Activated CD4-positive, alpha-beta T cell treated with anti-CD3 and anti-CD28 coated beads, Interleukin-2, amount 10 ng/mL, durations not matched to agents 24 days and 14 days (primary cell): ENCODE measurements at places on chromosomes 2 and 18. TPM values are rescaled to one million over a fixed set of nuclear protein-coding genes. Genes with fewer than 3 reads are reported as not detected.

DNA sequence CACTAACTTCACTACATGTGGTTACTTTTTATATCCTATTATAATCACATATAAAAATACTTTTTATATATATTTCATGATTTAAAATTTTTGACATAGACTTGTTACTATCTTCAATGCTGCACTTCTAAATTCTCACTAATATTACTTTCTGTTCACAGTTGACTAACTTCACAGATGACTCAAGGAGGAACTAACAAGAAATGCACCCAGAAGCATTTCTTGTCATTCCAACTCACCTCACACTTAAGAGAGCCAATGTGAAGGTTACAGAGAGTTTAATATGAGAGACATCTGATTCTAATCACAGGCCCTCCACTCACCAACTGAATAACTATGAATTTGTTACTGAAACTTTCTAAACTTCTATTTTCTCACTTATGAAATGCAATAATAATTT lies 399.8 kb upstream of the SLC8A1 start:
- no peaks in the 10 kb centered on the region for H3K36me3 ChIP-seq
- no peaks in the 10 kb centered on the region for H3K4me1 ChIP-seq
- H3K27me3 ChIP-seq, result no peaks in the 10 kb centered on the region
- DNase-seq, result no peak
- H3K27ac ChIP-seq, result no peak overlapping the region

- H3K27me3 ChIP-seq, result no peaks in the 10 kb centered on the region
- no peak overlapping the region for H3K4me3 ChIP-seq
- H3K27ac ChIP-seq, result peak overlapping the region; percentile 32
- H3K36me3 ChIP-seq, result peaks cover 19% of the 10 kb centered on the region
These were observed 12.6 kb upstream of the REL start for GRCh38 chr2:60868589-60869273.

GRCh38 chr2:236793023-236794011 lies 223.7 kb downstream of the ACKR3 start:
- H3K4me1 ChIP-seq, result no peaks in the 10 kb centered on the region
- peaks cover 4% of the 10 kb centered on the region for H3K27me3 ChIP-seq
- no peaks in the 10 kb centered on the region for H3K36me3 ChIP-seq

DNA sequence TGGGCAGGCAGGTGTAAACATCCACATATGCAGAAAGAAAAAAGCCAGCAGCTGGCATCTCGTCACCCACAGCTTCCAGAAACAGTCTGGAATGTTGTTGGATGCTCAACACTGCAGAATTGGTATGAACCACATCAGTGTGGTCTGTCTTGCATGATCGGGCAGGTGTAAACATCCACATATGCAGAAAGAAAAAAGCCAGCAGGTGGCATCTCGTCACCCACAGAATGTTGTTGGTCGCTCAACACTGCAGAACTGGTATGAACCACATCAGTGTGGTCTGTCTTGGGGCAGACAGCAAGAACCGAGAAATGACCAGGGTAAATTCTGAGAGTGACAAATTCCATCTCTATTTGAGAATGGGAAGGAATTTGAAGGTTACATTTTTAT lies 39.6 kb downstream of the DOCK10 start:
- DNase-seq, result peak; percentile 68
- peaks cover 35% of the 10 kb centered on the region for H3K36me3 ChIP-seq
- H3K27ac ChIP-seq, result peak overlapping the region; percentile 73
- no peak overlapping the region for H3K4me3 ChIP-seq

DNA sequence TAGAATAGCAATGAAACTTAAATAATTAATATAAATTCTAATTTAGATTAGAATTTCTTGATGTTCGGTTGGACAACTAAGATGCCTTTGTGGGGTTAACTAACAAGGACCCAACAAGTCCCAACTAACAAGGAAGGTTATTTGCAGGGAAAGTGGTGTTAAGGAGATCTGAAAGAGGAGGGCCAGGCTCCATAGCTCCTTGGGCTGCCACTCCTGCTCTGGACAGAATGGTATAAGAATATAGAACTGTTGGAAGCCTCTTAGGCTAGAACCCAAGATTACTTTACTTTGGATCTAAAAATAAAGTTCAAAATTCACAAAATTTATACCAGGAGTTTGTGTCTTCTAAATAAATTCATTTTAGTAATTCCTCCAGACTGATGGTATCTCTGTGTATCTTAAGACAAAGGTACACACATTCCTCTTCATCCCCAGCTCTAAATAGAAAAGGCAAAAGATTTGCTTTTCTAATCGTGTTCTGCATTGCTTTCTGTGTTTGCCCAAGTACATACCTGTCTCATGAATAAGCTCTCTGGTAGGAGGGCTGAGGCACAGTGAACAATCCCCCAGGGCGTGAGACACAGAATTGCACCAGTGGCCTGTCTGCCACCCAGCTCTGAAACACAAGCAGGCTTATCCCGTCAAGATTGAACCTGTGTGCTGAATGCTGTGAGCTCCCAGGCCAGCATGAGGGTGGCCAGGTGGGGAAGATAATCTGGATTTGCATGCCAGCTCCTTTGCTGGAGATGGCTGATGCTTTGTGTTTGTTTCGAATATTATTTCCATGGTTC lies 176.0 kb downstream of the ACKR3 start:
- H3K27me3 ChIP-seq, result peaks cover 5% of the 10 kb centered on the region
- no peaks in the 10 kb centered on the region for H3K36me3 ChIP-seq

GRCh38 chr18:52610451-52611115 lies 270.6 kb downstream of the DCC start:
- DNase-seq, result no peak
- H3K4me1 ChIP-seq, result no peaks in the 10 kb centered on the region
- H3K27me3 ChIP-seq, result no peaks in the 10 kb centered on the region
- no peaks in the 10 kb centered on the region for H3K36me3 ChIP-seq

DNA sequence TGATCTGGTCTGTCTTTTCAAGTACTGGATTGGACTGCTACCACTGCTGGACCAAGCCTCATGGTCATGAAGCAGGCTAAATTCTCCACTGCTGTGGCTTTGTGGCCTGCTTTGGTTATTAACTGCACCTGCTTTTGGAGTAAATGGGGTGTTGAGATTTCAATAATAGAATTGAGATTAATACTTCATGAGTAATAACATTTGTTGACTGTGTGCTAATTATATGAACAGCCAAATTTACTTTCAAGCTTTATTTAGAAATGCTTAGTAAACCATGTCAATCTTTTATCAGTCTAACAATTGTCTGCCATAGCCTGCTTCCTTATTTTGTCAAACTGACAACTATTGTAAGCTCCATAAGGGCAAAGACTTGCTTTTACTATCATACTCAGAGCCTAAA lies 27.4 kb upstream of the MTIF2 start:
- no peak for DNase-seq
- H3K4me3 ChIP-seq, result no peak overlapping the region
- H3K27me3 ChIP-seq, result no peaks in the 10 kb centered on the region
- H3K36me3 ChIP-seq, result no peaks in the 10 kb centered on the region

Gene MYOM1
- total RNA-seq, result 0.75 and 1.3 TPM in 2 replicates

Gene EPB41L5
- total RNA-seq, result 1.5 and 2.2 TPM in 2 replicates

Gene TCF4
- 1.6 and 2.6 TPM in 2 replicates for total RNA-seq

Gene VAMP5
- total RNA-seq, result 33.1 and 37.9 TPM in 2 replicates
